NCI-H1048 (cell line): ENCODE measurements at places on chromosomes 11 and 22.

GRCh38 chr11:86415026-86415425 is 40.3 kb downstream of the CCDC81 start:
- no peak for DNase-seq

GRCh38 chr22:27420817-27421361 is 380.7 kb downstream of the MN1 start:
- DNase-seq, result no peak

DNA sequence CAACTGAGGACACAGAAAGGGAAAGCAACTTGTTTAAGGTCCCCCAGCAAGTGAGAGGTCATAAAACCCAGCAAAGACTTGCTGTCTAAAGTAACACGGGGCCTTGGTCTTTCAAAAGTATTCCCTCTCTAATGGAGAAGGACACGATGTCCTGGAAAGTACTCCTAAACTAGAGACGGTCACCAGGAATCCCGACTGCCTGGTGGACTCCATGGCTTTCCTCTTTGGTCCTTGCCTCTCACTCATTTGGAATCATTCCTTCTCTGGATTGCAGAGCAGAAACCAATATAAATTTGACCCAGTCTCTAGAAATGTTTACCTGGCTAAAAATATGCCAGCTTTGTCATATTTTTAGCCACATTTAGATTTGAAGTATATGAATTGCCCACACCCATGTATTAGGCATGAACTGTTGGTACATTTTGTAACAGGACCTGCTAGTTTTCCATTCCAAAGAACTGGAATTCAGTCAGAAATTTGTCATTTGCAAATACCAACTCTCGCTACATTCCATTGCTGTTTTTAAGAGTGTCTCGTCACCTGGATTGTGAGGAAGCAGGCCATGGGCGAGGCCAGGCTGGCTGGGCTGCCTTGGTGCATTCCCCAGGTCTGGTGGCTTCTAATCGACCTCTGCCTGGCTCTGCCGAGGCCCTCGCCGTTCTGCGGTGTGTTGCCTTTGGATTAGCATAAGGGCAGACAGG is 12.9 kb downstream of the NAV2 start:
- DNase-seq, result no peak

GRCh38 chr22:36536717-36537116 is 7.8 kb upstream of the EIF3D start:
- no peak for DNase-seq

GRCh38 chr11:1150116-1150515 is 7.6 kb upstream of the MUC5AC start:
- DNase-seq, result no peak

- DNase-seq, result no peak
Measured at GRCh38 chr22:27455526-27455925, 346.0 kb downstream of the MN1 start.

- DNase-seq, result no peak
Measured at GRCh38 chr11:69801513-69802335, 17.5 kb downstream of the FGF3 start.

DNA sequence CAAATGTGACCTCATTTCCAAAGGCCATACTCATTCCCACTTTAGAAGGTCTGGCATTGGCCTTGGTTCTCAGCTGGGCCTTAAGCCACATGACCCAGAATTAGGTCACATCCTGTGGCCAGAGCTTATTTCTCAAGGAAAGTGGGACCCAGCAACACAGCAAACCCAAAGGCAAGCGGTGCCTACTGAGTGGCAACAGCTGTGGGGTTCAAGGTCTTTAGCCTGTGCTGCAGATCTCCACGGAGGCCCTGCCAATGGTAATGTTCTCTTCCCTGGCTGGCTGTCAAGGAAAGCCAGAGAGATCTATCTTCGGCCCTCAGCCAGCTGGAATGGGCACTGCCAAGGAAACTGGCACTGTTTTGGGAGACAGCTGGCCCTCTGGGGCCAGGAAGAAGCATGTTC is 41.5 kb upstream of the TP53I11 start:
- no peak for DNase-seq

DNA sequence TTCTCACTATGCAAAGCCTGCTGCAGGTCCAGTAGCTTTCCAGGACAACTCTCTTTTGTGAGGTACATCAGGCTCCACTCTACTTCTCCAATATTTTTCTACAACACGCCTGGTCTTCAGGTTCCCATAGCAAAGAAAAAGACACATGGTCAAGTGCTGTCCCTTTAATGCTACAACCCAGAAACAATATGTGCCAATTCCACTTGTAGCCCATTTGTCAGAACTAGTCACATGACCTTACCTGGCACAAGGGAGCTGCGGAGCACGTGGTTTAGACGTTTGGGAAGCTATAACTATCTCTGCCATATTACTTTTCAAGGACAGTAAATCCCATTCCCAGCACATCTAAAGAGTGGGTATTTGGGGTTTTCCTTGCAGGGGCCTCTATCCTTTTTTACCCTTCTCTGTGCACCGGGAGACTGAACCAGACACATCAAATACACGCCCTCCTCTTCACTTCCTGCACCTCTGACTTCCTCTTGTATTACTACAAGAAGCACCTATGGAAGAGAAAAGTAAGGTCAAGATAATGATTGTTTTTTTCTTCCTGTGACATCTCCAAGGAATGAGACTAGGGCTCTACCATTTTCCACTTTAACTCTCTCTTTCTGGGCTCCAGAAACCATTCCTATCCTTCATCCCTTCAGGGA is 237.6 kb downstream of the ETS1 start:
- DNase-seq, result no peak

- DNase-seq, result no peak
Measured at GRCh38 chr11:67521924-67522323, 1.3 kb downstream of the CABP2 start.

- no peak for DNase-seq
Measured at GRCh38 chr22:42353883-42354727, 78.1 kb downstream of the NFAM1 start.

DNA sequence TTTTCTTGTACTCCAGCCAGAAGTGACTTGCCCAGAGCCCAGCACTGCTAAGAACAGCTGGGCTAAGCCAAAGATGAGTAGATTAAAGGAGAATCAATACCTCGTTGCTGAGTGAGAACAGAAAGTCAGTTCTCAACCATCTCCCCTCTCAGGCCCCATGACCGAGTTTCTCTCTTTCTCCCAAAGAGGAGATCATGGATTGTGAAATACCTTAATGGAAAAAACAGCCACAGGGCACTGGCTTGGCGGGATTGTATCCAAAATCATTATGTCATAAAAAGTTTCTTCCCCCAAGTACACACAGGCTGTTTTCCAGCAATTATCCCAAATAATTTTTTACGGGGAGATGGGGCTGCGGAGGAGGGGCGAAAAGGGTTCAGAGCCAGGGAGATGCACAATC is 111.8 kb upstream of the TMEM45B start:
- no peak for DNase-seq

GRCh38 chr11:44823006-44823405 is 96.2 kb downstream of the TSPAN18 start:
- no peak for DNase-seq

DNA sequence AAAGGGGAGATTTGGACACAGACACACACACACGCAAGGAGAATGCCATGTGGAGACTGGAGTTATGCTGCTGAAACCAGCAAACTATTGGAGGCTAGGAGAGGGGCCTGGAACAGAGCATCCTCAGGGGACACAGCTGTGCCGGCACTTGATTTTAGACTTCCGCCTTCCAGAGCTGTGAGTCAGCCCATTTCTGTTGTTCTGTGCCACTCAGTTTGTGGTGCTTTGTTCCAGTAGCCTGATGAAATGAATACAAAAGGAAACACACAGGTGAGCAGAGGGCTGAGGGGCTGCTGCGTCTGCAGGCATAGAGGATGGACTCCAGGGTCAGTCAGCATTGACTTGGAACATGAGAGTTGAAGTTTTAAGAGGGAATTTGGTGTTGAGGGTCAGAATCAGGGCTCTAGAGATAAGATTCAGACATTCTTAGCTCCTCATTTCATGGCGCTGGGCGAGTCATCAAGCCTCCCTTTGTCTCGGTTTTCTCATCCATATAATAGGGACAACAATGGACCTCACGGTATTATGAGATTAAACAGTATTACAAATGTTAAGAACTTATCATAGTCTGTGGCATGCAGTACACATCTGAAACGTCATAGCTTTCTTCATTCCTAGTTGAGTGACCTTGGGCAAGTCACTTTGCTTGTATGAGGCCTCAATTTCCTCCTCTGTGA is 191.0 kb downstream of the MIAT start:
- DNase-seq, result no peak

DNA sequence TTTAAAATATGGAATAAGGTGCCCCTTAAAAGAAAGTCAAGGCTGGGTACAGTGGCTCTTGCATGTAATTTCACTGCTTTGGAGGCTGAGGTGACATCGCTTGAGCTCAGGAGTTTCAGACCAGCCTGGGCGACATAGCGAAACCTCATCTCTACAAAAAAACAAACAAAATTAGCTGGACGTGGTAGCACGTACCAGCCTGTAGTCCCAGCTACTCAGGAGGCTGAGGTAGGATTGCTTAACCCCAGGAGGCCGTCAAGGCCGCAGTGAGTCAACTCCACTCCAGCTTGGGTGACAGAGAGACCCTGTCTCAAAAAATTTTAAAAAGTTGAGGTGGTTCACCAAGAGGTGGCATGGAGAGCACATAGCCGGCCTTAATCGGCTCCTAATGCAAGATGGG is 17.7 kb upstream of the ADORA2A start:
- no peak for DNase-seq

DNA sequence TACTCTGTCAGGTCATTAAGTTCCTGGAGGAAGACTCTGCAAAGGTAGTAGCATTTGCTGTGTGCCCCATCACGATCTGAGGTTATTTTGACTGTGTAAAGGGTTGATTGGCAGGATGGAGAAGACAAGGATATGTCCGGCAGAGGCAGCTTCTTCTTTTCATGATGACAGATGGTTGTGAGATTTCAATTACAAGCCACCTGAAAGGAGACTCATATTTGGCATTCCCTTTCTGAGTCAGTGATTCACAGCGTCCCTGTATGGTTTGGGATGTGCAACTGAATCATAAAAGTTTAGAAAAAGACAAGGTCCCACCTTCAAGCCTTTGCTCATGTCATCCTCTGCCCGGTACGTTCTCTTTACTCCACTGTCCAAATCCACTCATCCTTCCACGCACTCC is 113.4 kb downstream of the MTNR1B start:
- DNase-seq, result no peak

DNA sequence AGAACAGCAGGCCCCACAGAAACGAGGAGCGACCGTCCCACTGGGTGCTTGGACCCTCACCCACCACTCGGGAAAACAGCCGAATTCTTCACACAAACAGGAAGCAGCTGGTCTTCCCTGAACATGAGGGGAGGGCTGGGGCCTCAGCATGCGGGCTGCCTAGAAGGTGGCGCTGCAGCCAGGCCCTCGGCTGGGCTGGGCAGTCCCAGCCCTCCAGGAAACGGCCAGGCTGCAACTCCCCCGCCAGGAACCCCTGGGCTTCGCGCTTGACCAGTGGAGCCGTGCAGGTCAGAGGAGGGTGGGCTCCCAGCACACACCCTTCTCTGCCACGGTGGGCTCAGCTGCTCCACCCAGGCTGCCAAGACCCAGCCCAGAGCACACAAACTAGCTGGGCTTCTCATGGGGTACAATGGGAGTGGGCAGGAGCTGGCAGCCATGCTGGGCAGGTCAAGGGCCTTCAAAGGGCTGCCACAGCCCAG is 29.6 kb downstream of the IGF2 start:
- no peak for DNase-seq

DNA sequence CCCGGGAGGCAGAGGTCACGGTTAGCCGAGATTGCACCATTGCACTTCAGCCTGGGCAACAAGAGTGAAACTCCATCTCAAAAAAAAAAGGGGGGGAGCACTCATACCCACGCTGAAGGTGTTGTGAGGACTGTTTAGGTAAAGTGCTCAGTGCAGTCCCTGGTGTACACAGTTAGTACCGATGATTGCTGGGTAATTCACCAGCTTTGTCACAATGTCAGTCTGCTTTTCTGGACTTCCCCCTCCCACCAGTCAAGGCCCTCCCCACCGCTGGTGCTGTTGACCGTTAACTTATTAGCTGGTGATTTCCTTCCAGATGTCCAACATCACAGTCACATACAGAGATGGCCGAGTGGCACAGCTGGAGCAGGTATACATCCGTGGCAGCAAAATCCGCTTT is 11.9 kb downstream of the SNRPD3 start:
- no peak for DNase-seq

DNA sequence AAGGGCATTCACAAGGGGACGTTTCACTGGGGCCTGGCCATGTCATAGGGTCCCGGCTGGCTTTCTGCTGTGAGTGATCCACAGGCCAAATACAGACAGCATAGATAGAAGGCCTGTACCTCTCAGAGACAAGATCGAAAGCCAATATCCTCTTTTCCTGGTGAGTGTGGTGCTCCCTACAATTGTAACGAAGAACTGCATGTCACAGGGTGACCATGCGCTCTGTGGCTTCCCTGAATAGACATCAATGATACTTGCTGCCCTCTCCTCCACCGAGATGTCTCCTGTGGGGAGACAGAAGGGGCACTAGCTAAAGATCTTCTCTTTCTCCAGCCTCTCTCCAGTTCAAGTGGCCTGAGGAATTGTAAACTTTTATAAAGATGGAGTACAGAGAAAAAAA is 226.1 kb upstream of the POU2AF2 start:
- DNase-seq, result no peak

DNA sequence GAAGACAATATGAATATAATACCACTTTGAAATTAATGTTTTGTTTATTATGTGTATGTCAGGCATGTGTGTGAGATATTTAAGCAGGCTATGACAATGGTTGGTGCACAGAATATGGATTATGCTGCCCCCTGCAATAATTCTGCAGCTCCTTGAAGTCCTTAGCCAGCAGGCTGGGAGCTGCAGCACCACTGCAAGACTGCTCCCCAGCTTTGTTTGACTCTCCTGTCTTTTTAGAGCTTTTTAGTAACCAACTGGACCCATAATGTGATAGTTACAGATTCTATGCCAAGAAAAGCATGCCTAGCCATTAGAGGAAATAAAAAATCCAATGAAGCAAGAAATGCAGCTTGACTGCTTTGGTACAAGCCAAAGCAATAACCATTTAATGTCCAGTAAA is 535.1 kb downstream of the TMEM135 start:
- no peak for DNase-seq

GRCh38 chr11:1946812-1947484 is at the start of gene MRPL23:
Gene MRPL23, plus strand, starts transcription at chr11:1947332. Its CDS starts 31 bp downstream, at chr11:1947363.
- no peak for DNase-seq

GRCh38 chr11:129598378-129598777 is 217.3 kb upstream of the TMEM45B start:
- no peak for DNase-seq

DNA sequence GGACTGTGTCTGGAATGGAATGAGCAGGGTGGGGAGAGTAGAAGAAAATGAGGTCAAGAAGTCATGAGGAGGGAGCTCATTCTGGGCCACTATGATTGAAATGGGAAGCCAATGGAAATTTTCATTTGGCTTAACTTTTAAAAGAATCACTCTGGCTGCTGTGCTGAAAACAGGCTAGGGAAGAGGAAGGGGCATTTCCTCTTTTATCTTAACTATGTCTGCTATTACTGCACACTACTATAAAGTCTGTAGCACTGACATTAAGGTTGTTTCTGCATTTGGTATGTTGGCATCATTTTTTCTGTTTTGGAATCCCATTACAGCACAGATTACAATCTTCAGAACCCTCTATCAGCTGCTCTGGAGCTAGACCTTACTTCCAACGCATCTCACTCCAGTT is 8.2 kb downstream of the PATL1 start:
- DNase-seq, result no peak

GRCh38 chr11:74019104-74019738 is 10.3 kb upstream of the UCP3 start:
- no peak for DNase-seq

GRCh38 chr22:17827466-17827865 is 53.2 kb upstream of the BID start:
- DNase-seq, result no peak

- DNase-seq, result no peak
Measured at GRCh38 chr11:126194121-126194543, 17.3 kb downstream of the RPUSD4 start.
